ENCODE measurements at places on chromosomes 3 and 15. TPM values are rescaled to one million over a fixed set of nuclear protein-coding genes. Genes with fewer than 3 reads are reported as not detected.

GRCh38 chr15:89070197-89071124, 17.8 kb upstream of the ABHD2 start:
- DNase-seq = no peak

GRCh38 chr3:190566043-190566933, 52.4 kb downstream of the IL1RAP start:
- DNase-seq = no peak

GRCh38 chr3:30810625-30811024, 83.8 kb downstream of the GADL1 start:
- DNase-seq = no peak

DNA sequence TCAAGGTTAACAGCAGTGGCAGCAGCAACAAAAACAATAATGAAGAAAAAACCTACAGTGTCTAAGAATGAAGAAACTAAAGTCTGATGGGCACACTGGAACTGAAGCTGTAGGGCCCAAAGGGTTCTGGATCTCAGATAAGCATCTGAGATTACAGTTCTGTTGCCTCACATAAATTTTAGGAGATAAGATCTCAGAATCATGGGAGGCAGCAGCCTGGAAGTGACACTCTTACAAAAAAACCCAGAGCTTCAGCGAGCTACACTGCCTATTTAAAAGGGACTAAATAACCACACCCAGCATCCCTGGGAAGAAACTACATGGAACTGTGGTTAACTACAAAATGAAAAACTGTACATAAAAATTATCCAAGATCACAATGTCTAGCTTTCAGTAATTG, 61.2 kb downstream of the PLD1 start:
- no peak for DNase-seq

GRCh38 chr3:18667552-18667951, 242.4 kb upstream of the SATB1 start:
- no peak for DNase-seq

- DNase-seq = peak; percentile 42
Measured at GRCh38 chr3:156449710-156450574, 105.0 kb downstream of the SSR3 start.

DNA sequence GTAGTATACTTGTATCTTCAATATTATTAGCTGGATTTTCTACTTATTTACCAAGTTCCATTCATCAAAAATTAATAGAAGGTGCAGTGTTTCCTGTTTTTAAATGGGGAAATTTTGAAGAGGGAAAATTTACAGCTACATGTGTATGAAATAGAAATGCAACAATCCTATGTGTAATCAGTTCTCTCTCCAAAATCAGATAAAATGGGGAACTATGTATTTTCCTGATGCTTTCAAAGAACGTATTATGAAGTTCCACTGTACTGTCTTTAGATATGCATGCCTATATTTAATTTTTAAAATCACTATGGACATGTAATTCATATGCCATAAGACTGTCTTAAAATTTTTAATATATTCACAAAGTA, 43.4 kb downstream of the DCUN1D1 start:
- DNase-seq = no peak

DNA sequence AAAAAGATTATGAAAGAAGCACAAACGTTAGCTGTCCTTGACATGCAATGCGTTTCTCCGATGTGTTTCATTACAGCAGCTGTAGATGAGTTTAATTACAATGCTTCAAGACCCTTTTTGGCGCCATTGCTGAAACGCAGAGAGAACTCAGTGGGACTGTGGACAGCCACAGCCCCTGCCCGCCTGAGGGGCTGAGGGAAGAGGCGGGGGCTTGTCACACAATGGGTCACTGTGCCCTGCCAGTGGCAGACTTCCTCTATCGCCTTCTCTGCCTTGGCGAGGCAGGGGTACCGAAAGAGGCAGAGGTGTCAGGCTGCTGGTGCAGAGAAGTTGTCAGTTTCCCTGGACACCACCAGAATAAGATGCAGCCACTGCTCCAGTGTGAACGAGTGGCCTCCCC, 252.0 kb downstream of the NR2F2 start:
- DNase-seq = no peak

DNA sequence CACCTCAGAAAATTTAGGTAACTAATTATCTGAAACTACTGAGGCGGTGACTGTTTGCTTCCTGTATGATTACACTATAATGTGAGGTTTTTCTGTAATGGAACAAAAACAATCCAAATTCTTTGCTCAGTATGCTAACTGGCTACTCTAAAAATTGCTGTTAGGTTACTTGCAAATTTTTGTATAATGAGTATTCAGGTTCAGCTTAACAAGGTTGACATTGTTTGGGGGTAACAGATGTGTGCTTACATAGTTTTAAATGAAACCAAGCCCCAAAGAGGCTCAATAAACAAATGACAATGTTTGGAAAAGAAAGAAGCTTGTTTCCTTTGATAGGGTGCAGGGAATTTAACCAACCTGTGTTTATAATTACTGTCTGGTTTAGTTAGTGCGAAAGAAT, 414.5 kb upstream of the MDFIC2 start:
- no peak for DNase-seq

GRCh38 chr3:169116056-169116693, 547.3 kb downstream of the MECOM start:
- no peak for DNase-seq

- no peak for DNase-seq
Measured at GRCh38 chr3:4807381-4808280, 171.6 kb upstream of the BHLHE40 start.

GRCh38 chr3:132545471-132545870, 51.6 kb upstream of the ACKR4 start:
- no peak for DNase-seq

- DNase-seq = no peak
Measured at GRCh38 chr3:75260-75659, 121.3 kb upstream of the CHL1 start.

GRCh38 chr15:52559575-52559974, 9.3 kb downstream of the ARPP19 start:
- no peak for DNase-seq

GRCh38 chr15:101019366-101019896, 100.3 kb downstream of the LRRK1 start:
- DNase-seq = no peak

DNA sequence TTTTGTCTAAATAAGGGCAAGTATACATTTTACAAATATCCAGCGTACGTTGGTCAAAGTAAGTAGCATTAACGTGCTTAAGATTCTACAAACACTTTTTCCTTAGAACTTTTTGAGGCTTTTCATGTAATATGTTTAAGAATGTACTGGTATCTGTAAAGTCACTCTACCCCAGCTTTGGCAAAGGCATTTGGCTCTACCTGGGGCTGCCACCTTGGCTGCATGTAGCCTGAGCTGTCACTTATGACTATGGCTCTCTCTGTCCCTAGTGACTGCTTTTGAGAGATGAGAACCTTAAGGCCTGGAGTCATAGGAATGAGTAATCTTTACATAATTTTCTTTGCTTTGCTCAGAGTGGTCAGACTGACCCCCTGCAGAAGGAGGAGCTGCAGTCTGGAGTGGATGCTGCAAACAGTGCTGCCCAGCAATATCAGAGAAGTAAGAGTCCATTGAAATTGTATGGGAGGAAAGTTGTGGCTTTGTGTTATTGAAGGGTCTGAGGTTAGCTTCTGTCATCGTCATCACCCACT, 61.2 kb downstream of the IQGAP1 start:
- no peak for DNase-seq

- no peak for DNase-seq
Measured at GRCh38 chr3:18747383-18747782, 322.2 kb upstream of the SATB1 start.

- DNase-seq = no peak
Measured at GRCh38 chr3:14791343-14791945, 27.3 kb upstream of the FGD5 start.

Gene PLSCR5
- not detected for polyA plus RNA-seq

Gene REC114
- polyA plus RNA-seq = not detected

Gene ZNF592
- 4.2 TPM for polyA plus RNA-seq

Gene MKRN2OS
- polyA plus RNA-seq = not detected

Gene NRROS
- polyA plus RNA-seq = 7.1 TPM

Gene DUOXA2
- not detected for polyA plus RNA-seq

Gene SLC22A14
- polyA plus RNA-seq = not detected

Gene SKOR1
- polyA plus RNA-seq = not detected

Gene CYP8B1
- not detected for polyA plus RNA-seq

All from CD4-positive, CD25-positive, alpha-beta regulatory T cell (primary cell).